ENCODE measurements at places on chromosomes 4 and X. TPM values are rescaled to one million over a fixed set of nuclear protein-coding genes. Genes with fewer than 3 reads are reported as not detected.

Gene CT45A3
- not detected for total RNA-seq

Gene ZAR1
- total RNA-seq, result not detected

Gene MED28
- total RNA-seq, result 46.2 TPM

Gene GRIPAP1
- total RNA-seq, result 54.2 TPM

Gene CFAP47
- 4.1 TPM for total RNA-seq

Gene SLC34A2
- total RNA-seq, result 2,258 TPM

Gene CDKL2
- total RNA-seq, result 20.9 TPM

Gene PGAM4
- not detected for total RNA-seq

Gene RAI2
- total RNA-seq, result 26.5 TPM

Gene SPANXB1
- total RNA-seq, result not detected

Gene MXRA5
- 7.0 TPM for total RNA-seq

Gene SPARCL1
- total RNA-seq, result 299 TPM

Gene F8A1
- total RNA-seq, result 39.6 TPM

Gene CFAP99
- total RNA-seq, result 4.3 TPM

Gene TMEM150C
- total RNA-seq, result 6.9 TPM

Gene SFRP2
- 39.5 TPM for total RNA-seq

Gene OTUD6A
- not detected for total RNA-seq

Gene RTL3
- total RNA-seq, result not detected

Gene STPG2
- 1.1 TPM for total RNA-seq

Gene MAGEE2
- total RNA-seq, result not detected

Gene SLC10A6
- total RNA-seq, result 0.97 TPM

Gene SPANXC
- not detected for total RNA-seq

Gene ENPEP
- 8.2 TPM for total RNA-seq

Gene WAS
- 40.3 TPM for total RNA-seq

Gene TMPRSS11F
- not detected for total RNA-seq

Gene PCDH18
- 10.8 TPM for total RNA-seq

Gene MAGEA2B
- not detected for total RNA-seq

Gene CENPVL1
- not detected for total RNA-seq

Gene PDGFRA
- total RNA-seq, result 69.5 TPM

Gene NR3C2
- 31.4 TPM for total RNA-seq

Gene NXF2B
- total RNA-seq, result 1.0 TPM

Gene TMEM255A
- total RNA-seq, result 2.7 TPM

Gene MAGEA1
- total RNA-seq, result not detected

Gene LRAT
- total RNA-seq, result 1.0 TPM

Gene PCDH7
- total RNA-seq, result 4.7 TPM

Gene HAND2
- total RNA-seq, result 0.35 TPM

All from lower lobe of right lung (tissue), 2 donors.